Naive thymus-derived CD4-positive, alpha-beta T cell (primary cell): ENCODE measurements at places on chromosomes 5 and 9.
A peak's percentile ranks its signal among the peaks of the same experiment; 100 is the strongest.

GRCh38 chr9:126063326-126063725 is 263.3 kb upstream of the MVB12B start:
- no peak for DNase-seq

DNA sequence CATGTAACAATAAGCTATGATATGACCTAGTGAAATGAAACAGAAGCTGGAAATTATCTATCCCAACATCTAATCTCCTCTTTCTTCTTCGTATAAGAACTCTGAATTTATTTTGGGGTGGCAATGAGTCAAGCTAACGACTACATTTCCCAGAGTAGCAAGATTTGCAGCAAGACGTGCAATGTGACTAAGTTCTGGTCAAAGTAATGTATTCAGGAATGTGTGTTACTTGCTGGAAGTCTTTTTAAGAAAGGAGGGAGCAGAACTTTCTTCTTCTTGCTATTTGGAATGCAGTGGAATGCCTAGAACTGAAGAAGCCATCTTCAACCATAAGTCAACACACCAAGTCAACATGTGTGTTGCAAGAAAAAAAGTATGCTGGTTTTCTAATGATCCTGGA is 406.6 kb upstream of the MEF2C start:
- no peak for DNase-seq

- DNase-seq: no peak
Measured at GRCh38 chr5:88778736-88779135, 104.2 kb downstream of the MEF2C start.

GRCh38 chr9:126307322-126308061 is 19.1 kb upstream of the MVB12B start:
- no peak for DNase-seq

DNA sequence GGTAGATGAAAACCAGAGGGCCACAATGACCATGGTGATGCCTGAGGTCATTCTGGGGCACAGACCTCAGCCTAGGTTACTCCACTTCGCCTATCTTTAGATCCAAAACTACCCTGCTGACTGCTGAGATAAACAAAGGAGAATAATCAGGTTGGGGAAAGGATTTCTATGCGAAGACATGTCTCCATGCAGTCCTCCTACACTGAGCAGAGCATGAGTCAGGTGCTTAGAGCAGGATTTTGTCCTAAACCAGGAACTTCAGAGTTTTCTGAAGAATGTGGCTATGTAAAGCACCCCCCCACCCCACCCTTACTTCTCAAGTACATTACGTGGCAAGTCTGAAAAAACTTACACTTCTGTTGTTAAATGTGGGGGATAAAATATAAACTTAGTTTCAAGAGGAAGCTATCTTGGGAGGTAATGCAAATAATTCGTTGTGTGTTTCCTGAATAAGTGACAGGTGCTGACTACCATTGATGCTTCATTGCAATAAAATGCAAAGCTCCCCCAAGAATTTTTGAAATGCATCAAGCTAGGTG is 19.4 kb downstream of the PDCD1LG2 start:
- no peak for DNase-seq

DNA sequence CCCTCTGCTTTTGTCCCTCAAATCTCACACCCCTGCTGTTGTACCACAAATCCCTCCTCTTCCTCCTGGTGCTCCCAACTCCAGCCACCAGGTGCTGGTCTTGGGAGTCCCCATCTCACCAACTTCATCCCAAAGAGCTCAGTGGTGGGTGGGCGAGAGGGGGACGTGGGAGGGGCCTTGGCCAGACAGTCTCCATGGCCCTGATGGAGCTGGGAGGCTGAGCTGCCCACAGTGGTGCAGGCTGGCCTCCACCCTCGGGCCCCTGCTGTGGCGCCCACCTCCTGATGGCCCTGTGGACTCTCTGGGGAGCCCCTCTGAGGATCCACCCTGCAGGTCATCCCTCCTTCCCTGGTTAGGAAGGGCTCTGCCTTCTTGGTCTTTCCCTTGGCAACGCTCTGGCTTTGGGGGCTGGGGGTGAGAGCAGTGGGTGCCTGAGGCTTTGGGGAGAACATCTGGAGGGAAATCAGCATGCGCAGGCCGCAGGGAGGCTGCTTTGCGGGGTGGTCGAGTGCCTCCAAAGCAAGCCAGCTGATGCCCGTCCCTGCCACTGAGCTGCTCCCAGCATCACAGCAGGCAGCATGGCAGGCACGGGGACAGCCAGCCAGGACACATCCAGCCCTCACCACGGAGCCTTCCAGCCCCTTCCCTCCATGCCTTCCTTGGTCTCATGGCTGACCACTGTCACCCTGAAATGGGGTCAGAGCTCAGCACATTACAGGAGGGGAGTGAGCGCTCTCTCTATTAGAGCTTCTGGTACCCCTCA is 7.6 kb upstream of the FAM163B start:
- no peak for DNase-seq

- DNase-seq: no peak
Measured at GRCh38 chr5:15116996-15117395, 245.4 kb upstream of the ANKH start.

GRCh38 chr5:145975361-145976066 is 39.1 kb downstream of the SH3RF2 start:
- DNase-seq: no peak

DNA sequence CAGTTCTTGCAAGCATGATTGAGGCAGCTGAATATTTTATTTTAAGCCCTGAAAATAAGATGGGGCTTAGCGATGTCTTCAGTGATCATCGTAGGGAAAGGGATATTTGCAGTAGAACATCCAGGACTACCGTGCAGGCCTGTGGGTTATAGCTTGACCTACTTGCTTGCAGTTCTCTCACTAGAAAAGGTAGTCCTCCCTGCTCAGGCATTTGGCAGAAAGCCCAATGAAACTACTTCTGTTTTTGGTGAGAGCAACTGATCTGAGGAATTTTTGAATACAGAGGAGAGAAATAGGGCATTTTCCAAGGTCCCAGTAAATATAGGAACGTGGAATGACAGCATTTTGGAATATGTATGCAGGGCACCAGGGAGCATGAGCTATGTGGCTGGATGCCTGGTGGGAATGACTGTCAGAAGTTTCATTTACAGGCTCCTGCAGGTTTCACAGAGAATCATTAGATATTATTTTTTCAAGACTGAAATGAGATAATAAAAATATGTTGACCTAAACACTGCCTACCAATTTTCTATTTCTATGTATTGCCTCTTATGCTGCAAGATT is 417.9 kb upstream of the ACTBL2 start:
- DNase-seq: no peak

DNA sequence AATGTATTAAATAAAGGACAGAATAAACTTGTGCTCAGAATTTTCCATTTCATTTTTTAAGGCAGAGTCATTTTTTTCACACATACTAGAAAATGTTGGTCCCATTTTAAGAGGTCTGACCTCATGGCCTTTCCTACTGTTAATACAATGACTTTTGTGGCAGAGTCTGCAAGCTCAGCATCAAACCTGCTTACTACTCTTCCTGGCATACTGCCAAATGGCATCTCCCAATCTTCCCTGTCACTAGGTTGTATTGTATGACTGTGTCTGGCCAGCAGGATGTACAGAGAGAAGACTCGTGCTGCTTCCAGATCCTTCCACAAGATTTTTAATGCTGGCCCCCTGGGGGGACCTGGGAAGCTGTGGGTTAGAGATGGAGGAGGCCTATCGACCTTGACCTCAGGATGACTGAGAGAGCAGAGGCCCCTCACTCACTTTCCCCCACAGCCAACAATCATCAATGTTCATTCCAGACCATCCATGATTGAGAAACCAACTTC is 64.7 kb downstream of the BARX1 start:
- DNase-seq: no peak

GRCh38 chr5:170426149-170426767 is 37.1 kb upstream of the KCNMB1 start:
- no peak for DNase-seq

- DNase-seq: no peak
Measured at GRCh38 chr9:136685790-136686533, 1.3 kb downstream of the AGPAT2 start.

DNA sequence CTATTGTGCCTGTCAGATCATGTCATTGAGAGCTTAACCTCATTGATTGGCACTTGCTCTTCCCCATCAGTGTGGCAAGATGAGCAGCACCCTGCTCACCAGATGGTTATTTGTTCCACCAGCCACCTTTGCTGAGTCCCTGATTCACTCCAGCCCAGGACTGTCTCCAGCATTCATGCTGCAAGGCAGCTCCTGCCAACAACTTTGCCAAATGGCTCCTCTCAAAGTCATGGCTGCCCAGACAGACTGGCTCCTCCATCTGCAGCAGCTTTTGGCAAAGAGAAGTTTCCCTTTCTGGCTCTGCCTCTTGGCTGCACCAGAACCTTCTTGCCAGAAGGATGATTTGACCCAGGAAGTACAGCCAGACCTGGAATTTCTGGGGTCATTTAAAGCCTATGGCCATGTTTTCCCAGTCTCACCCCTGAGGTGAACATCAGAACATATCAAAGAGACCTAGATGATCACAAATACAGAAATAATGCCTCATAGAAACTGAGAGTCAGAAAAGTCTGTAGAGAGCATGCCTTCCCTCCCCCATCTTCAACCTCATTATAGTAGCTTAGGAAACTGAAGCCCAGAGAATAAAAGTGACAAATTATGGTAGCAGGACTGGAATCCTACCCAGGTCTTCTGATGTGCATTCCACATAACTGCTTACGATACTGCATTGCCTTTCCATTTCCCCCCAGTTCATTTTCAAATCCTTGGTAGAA is 10.4 kb downstream of the PPP2R2B start:
- no peak for DNase-seq

GRCh38 chr5:173807181-173807655 is 80.9 kb upstream of the CPEB4 start:
- DNase-seq: no peak

DNA sequence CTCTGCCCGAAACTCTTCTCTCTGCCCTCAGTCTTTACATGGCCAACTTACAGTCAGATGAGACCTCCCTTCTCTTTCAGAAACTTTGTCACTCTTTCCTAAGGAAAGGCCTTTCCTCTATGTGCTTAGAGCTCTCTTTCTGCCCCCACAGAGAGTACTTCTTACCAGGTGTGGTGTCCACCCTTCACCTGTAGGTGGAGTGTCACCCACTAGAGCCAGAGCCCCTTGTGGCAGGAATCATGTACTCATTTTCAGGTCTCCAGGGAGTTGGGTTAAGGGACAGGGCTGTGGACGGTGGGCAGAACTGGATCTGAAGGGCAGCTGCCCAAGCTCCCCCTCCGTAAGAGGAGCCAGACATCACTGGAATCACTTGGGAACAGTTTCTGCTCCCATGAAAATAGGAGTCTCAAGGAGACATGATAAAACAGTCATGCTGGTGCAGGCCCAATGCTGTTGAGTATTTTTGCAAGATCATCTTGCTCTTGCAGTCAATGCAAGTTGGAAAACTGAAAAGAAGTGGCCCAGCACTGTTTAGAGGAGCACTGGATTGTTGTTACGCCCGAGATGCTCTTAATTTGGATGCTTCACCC is 436.7 kb downstream of the ZSWIM6 start:
- DNase-seq: no peak

DNA sequence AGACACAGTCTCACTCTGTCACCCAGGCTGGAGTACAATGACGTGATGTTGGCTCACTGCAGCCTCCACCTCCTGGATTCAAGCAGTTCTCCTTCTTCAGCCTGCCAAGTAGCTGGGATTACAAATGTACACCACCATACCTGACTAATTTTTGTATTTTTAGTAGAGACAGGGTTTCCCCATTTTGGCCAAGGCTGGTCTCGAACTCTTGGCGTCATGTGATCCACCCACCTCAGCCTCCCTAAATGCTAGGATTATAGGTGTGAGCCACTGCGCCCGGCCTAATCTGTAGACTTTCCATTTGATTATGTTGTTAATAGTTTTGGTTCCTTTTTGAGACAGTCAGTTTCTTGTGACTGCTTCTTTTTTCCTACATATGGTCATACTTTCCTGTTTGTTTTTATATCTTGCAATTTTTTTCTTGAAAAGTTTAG is 31.0 kb downstream of the MTREX start:
- no peak for DNase-seq

DNA sequence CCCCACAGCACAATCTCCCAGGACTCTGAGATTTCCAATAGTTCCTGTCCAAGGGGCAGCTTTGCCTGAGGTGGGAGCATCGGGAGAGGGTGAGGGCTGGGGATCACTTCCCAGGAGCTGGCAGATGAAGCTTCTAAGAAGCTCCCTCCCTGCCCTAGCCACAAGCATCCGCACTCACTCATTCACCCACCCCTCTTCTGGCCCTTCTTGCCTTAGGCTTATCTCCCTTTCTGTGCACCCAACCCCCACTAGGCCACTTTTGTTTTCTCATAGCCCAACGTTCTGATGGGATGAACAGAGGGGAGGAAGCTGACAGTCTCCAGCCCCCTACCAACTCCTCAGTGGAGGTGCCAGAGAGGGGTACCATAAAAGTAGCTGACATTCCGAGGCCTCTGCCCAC is 3.7 kb upstream of the PCDH1 start:
- DNase-seq: no peak

DNA sequence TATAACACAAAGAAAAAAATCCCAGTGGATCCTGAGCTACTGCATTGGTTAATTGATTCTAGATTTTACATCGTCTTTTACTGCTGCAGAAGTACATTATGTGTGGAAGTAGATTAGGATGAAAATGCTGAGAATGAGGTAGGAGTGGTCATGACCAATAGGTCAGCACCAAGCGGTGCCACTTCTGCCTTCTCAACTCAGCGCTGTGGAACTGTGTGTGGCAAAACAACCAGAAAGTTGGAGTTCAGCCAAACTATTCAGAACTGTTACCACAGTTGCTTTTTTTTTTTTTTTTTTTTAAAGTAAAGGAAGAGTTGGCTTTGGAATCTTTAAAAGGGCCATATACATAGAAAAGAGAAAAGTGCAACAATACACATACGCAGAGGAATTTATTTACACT is 24.2 kb downstream of the POU5F2 start:
- no peak for DNase-seq

GRCh38 chr5:113162770-113163169 is 186.2 kb downstream of the DCP2 start:
- DNase-seq: no peak

- DNase-seq: no peak
Measured at GRCh38 chr9:88307136-88307535, 81.1 kb upstream of the SPIN1 start.

DNA sequence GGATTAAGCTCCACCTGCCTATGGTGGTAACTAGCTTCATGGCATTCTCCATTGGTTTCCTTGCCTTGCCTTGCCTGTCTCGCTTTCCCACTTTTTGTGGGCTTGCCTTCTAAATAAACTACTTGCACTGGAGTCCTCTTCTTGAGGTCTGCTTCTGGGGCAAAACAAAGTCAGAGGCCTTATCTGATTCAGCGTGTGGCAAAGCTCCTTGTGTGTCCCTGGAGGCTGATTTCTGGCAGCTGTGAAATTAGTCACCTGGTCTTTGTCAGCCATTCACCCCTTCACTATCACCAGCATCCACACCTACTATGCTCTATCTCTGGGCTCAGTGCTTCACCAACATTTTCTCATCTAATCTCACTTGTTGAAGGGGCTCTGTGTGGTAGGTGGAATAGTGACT is 176.2 kb downstream of the SEC61B start:
- DNase-seq: no peak

GRCh38 chr5:148794275-148794674 is 32.1 kb upstream of the ADRB2 start:
- no peak for DNase-seq

- DNase-seq: peak; percentile 60
Measured at GRCh38 chr9:21465859-21466518, 16.1 kb downstream of the IFNE start.
